ENCODE measurements at places on chromosomes 4 and X.

GRCh38 chrX:50211510-50211909, 6.9 kb downstream of the CCNB3 start:
- DNase-seq = no peak

DNA sequence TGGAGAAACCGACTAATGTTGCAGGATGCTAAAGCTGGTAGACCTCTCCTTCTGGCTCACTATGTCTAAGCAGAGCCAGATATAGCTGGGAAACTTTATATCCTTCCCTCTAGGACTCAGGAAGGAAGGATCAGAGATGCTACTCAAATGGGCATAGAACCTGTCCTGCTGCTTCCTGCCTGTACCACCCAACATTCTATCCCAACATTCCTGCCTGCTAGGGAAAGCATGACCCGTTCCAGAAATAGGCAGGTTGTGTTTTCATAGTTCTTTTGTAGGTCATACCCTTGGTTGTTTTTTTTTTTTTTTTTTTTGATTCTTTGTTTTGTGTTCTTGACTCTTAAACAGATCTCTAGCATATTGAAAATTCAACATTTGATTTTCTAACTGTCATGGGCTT, 5.3 kb downstream of the NPNT start:
- no peak for DNase-seq

DNA sequence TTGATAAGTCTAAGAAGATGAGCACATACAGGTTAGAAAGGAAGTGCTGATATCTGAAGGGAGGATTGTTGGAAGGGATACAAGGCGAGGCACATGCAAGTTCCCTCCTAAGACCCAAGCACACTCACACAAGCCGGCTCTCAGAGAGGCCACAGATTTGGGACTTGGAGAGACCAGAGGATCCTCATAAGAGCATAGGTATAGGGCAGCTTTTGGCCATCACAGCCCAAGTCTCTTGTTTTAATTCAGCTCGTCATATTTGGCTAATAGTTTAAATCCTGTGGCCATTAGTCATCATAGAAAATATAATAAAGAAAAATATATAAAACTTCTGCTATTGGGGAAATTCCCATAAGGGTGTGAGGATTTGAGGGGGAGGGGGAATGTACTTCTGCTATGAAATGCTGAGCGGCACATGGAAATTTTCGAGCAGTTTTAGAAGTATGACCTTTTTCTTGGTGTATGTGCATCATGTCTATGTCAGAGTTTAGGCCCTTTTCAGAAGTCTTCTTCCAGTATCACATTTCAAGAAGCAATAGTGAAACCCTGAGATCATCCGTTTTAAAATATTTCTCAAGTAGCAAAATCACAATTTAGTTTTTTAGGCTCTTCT, 97.7 kb downstream of the NFKB1 start:
- DNase-seq = no peak

DNA sequence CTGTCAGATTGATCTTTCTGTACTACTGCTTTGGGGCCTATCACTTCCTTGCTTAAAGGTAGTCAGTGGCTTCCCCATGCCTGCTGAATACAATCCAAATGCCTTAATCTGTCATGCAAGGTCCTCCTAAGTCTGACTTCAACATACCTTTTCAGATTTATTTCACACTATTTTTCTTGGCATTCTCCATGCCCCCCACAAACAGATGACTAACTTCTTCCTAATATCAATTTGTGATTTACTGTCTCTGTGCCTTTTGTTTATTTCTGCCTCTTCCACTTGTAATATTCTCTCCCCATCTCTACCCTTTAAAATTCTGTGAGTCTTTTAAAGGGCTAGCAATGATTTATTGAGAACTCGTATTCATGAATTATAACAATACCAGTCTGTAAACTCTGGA, 41.8 kb downstream of the OCRL start:
- no peak for DNase-seq

DNA sequence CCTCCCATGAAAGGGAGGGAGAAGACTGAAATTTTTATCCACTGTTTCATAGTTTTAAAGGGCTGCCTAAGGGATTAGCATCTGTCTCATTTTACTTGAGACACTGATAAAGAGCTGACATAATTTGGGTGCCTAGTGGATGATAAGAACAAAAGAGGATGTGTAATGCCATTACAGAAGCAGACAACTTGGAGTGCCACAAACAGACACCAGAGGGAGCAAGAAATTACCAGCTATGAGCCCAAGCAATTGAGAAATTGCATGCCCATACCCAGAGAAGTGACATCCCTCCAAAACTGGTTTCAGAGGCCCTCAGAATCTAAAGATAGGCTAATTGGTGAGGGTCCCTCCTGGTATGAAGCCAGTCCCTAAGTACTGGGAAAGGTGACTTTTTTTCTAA, 38.5 kb upstream of the POU3F4 start:
- no peak for DNase-seq

DNA sequence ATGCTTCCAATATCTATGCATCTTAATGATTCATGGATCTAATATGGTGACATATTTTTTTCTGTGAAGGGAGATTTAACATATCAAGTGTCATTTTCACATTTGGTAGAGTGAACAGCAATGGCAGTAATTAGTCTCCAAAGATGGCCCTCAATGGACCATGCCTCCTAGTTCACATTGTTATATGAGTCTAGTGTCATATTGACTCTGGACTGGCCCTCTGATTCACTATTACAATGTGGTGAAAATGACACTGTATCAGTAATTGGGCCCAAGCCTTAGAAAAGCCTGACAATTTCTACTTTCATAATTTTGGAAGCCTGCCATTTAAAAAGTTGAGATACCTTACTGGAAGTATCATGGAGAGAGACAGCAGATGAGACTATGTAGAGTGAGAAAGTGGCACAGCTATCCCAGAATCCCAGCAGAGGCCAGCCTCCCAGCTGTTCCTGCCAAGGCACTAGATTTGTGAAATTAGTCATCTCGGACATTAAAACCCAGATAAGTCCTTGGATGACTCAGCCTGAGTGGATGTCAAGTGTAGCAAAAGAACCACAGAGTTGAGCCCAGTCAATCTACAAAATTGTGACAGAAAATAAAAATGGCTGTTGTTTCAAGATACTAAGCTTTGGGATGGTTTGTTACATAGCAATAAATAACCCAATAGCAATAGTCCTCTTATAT, 68.4 kb downstream of the ARHGEF38 start:
- no peak for DNase-seq

DNA sequence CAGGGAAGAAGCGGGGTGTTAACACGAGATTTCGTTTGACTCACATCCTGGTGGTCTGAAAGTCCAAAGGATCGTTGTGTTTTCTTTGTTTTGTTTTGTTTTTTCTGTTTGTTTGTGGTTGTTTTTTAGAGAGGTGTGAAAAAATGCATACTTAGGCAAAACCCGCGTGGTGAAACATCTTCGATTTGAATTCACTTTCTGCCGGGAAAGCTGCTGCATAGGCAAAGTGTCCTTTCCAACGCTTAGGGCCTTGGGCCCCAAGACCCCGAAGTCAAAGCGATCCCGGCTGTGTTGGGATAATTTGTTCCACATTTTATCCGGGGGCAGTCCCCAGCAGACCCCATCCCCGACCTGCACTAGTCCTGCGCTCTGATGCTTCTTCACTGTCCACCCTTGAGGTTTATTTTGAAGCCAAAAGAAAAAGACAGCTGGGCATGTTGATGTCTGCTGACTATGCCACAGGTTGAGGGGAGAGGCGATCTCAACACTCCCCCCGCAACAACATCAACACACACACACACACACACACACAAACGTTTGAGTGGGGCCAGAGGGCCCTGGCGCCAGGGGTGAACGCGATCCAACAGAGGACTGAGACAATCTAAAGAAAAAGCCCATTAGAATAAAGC, 2.0 kb downstream of the MSX1 start:
- DNase-seq = peak; percentile 20

DNA sequence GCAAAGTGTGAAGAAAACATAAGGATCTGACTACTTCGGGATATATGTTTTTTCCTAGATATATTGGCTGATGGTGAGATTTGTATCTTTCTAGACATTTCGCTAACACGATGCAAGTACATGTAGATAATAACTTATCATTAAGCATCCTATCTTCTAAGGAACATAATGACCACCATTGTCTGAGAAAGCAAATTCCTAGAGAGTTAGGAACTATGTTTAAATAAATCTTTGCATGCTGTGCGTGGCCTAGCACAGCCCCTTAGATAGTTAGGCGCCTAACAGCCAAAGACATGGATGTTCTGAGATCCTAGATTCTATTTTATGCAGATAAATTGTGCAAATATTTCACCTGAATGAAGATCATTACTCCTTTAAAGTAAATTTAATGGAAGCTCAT, 3.0 kb downstream of the COL4A6 start:
- no peak for DNase-seq

GRCh38 chr4:55910140-55910539, 38.6 kb upstream of the CEP135 start:
- DNase-seq = no peak

DNA sequence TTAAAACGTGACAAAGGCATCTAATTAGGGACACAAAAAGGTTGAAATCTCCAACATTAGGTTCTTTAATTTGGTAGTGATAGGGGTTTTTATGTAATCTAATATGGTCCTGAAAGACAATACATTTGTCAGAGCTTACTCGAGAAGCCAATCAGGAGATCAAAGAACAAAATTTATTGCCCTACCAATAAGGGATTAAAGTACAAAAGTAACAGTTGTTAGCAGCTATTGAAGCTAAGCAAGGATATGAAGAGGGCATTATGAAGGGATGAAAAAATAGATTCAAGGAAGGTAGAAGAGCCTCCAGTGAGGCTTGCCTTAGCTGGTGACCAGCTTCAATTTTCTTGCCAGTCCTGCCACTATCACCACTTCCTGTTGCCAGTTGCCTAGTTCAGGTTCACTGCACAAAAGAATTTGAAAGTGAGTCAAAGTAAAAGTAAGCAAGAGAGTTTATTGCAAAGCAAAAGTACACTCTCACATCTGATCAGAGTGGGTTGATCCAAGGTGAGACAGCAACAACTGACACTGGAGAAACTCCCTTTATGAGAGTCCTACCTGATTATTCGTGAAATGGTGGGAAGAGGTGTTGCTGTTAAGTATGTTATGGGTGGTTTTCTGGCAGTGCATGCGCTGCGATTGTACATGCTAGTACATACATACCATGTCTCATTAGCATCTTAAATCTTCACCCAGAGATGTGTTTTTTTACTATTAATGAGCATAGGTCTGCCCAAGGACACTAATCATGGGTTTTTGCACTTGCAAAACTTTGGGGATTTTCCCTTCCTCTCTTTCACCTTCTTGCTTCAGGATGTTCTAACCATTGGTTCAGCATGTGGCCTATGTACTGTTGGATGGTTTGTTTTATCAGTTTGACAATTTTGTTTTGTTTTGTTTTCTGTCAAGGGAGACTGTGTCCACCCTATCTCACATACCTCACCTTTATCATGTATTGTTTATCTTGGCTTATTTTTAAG, 263.2 kb upstream of the ITM2A start:
- peak; percentile 68 for DNase-seq

DNA sequence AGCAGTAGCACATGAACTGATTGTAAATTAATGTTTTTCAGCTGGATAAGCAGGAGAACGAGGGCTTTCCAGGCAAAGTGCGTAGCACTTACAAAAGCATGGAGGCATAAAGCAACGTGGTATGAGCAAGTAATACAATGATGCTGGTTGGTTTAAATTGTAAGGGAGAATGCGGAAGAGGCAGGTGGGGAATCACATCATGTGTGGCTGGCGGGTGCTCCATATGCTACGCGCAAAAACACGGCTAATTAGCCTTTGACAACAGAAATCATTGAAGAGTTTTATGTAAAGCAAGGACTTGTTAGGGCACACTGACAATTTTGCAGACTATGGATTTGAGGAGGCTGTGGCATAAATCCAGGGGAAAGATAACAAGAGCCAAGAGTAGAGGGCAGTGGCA, 14.6 kb downstream of the SYTL4 start:
- DNase-seq = no peak

DNA sequence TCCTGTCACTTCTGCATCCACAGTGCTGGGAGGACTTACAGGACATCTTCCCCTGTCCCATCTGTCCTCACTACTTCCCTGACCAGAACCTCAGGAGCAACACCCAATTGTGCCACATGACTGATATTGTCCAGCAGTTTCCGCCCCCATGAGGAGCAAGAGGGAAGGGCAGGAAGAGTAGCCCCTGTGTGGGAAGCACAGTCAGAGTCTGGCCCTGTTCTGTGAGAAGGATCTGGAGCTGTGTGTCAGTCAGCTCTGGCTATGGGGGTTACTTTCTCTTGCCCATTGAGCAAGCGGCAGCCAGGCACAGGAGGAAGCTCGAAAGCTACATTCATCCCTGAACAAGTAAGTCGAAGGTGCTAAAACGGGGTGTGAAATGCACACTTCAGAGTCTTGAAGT, 14.8 kb upstream of the TRIM60 start:
- DNase-seq = no peak

DNA sequence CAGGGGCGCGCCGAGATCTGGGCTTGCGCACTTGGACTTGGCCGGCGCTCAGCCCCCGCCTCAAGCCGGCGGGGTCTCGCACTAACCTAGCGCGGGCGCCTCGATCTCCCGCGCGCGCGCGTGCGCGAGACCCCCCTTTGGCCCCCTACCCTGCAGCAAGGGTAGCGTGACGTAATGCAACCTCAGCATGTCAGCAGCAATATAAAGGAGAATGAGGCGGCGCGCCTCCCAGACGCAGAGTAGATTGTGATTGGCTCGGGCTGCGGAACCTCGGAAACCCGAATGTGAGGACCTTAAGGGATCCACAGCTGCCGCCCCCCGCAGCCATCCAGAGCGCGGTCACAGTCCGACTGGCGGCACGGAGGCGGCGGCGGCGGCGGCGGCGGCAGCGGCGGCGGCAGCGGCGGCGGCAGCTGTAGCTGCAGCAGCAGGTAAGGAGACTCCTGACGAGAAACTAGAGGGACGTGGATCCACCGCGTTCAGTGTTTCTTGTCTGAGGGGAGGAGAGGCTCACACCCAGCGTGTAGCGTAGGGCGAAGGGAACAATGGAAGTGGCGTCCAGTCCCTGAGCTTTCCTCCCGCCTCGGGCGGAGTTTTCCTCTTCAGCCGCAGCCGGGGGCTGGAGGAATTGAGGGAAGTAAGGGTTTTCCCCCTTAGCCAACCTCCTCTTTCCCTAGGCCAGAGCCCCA, at the start of the genes SATL1 and ZNF711:
Gene SATL1 (minus strand): TSS at position 19 of the 689 bp plus-strand sequence. CDS start 134,811 bp downstream, outside the sequence.
Gene ZNF711 (plus strand): TSS at position 231 of the 689 bp plus-strand sequence. CDS start 3,582 bp downstream, outside the sequence.
- DNase-seq = peak; percentile 84

GRCh38 chr4:107654694-107655093, 65.3 kb downstream of the PAPSS1 start:
- DNase-seq = no peak

DNA sequence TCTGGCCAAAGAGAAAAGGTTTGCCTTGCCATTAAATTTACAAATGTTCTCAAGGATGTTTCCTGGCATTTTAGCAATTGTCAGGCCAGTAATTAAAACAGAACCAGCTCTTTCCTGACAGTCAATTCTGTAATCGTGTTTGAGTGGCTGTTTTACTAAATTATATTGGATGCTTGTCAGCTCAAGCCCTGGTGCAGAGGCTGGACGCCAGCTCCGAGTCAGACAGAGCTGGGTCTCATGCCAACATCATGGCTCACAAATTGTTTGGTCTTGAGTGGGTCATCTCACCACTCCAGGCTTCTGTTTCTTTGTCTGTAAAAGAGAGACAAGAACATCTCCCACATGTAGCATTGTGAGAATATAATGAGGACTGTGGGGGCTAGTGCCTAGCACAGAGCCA, 190.3 kb upstream of the PSAPL1 start:
- no peak for DNase-seq

Measured in large intestine (tissue), 12 donors.